ENCODE measurements at places on chromosomes 16 and 17.
A peak's percentile ranks its signal among the peaks of the same experiment; 100 is the strongest.

- DNase-seq, result peak; percentile 76
These were observed 39.9 kb upstream of the MRC2 start for GRCh38 chr17:62587554-62587953.

GRCh38 chr16:56657555-56658326 lies at the start of gene MT1F:
MT1F (plus strand) TSS chr16:56657959; CDS start chr16:56658059, 100 bp downstream.
- DNase-seq, result peak; percentile 73

DNA sequence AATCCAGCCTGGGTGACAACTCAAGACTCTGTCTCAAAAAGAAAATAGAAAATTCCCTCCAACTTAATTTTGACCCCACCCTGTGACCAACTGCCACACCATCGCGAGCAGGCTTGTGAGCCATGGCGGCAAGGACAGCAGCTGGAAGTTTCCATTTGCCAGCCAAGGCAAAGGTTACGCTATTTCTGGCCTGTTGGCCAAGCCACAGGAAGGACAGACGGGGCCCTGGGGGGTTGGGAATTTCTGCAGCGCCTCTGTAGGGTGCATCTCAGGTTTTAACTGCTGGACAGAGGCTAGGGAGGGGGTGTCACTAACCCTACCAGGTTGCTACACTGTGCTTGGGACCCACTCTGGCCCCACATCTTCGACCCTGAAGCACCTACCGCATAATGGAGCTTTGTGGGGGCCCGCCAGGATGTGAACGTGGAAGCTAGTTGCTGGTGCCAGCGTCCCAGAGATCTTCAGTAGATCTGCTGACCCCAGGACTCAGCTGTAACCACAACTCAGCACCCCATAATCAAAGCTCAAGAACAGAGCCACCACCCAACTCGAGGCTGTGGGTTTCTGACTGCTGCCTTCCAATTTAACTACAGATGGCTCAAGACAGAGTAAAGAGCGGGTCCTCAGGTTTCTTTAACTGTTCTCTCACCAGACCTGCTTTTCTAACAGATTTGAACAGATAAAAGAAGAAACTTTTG lies 10.9 kb downstream of the KIFC3 start:
- DNase-seq, result no peak

- DNase-seq, result no peak
These were observed 6.6 kb downstream of the PDP2 start for GRCh38 chr16:66886914-66887313.

GRCh38 chr16:5922686-5923085 lies 825.1 kb upstream of the EEF2KMT start:
- no peak for DNase-seq

GRCh38 chr17:38363016-38363415 lies 11.4 kb downstream of the SOCS7 start:
- no peak for DNase-seq

GRCh38 chr16:29892458-29892813 lies 6.9 kb downstream of the SEZ6L2 start:
- DNase-seq, result no peak

DNA sequence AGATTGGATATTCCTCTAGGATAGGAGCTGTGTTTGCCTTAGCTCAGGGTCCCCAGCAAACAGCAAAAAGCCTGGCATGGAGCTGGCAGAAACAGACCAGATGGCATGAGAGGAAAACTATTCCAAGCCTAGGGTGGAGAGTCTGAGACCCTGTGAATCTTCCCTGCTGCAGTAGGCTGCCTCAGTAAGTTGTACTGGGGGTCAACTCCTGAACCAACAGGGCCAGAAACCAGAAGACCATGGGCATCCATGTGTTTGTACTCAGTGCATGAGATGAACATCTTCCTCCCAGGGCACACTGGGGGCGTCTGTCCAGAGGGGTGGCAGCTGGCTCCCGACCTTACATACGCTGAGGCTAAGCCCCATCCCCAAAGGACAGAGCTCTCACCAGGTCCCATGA lies 214.4 kb downstream of the C16orf78 start:
- DNase-seq, result peak; percentile 81

DNA sequence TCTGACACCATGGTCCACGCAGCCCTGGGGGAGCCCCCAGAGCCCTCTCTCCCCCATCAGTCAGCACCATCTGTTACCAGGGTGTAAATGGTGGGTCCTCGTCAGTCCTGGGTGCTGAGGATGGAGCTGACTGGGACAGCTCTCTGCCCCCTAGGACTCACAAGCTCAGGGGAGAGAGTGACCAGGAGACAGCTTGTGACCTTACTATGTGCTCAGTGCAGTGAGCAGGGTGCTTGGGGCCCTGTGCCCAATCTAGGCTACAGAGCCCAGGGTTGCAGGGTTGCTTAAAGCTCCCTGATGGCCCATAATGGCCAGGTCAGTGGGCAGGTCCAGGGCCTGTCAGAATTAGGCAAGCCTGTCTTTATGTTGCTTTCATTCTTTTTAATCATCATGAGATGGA lies 11.3 kb downstream of the MMP2 start:
- no peak for DNase-seq
